ENCODE measurements at places on chromosomes 2 and 18.

DNA sequence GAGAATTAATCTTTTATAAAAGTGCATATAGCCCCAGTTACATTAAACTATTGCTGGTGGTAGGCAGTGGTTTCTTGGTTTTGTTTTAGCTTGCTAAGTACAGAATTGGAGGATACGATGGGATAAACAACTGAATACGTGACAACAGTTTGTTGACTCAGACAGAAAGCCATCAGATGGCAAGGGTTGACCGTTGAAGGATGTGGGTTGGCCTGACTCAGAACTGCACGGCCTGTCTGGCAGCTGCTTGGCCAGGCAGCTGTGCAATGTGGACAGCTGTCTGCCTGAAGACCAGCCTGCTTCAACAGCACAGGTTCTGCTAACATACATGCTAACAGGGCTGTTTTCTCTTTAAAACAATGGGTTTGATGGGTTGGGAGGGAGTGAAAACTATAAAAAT lies 46.6 kb downstream of the PRKRA start:
- no peak for DNase-seq

DNA sequence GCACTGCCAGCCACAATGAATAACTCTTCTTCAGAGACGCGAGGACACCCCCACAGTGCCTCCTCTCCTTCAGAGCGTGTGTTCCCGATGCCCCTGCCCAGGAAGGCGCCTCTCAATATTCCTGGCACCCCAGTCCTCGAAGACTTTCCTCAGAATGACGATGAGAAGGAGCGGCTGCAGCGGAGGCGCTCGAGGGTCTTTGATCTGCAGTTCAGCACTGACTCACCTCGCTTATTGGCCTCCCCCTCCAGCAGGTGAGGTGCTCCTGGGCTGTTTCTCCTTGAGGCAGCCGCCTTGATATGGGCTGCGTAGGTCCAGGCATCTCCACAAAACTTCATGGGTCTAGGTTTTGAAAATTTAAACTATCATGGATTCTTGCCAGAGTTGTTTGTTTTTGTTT lies 6.1 kb downstream of the NCAPH start:
- no peak for DNase-seq

DNA sequence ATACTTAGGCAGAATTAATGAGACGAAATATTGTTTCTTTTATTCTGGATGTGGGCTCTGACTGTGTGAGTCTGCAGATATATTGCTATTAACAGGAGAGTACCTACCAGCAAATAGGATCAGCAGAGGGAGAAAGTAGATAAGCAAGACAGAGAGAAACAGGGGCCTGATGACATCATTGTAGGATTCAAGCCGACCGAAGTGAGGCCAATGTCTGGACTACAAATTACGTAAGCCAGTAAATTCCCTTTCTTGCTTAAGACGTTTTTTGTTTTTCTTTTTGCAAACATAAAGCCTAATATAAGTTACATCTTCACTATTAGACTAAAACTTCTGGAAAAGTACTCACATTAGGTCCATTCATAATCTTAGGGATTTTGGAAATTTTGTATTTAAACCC lies 21.4 kb upstream of the PTPRM start:
- DNase-seq: no peak

GRCh38 chr2:26542676-26543505 lies 65.0 kb upstream of the OTOF start:
- DNase-seq: no peak

- no peak for DNase-seq
These were observed 49.7 kb downstream of the BABAM2 start for GRCh38 chr2:27940090-27940671.

GRCh38 chr2:178238154-178238521 lies 43.8 kb downstream of the OSBPL6 start:
- no peak for DNase-seq

GRCh38 chr2:164523726-164524125 lies 97.6 kb downstream of the GRB14 start:
- DNase-seq: no peak
